Mesendoderm (in vitro differentiated cells): ENCODE measurements at places on chromosomes 1 and 21.

- DNase-seq, result peak; percentile 67
These were observed 92.1 kb upstream of the POU3F1 start for GRCh38 chr1:38138498-38139233.

DNA sequence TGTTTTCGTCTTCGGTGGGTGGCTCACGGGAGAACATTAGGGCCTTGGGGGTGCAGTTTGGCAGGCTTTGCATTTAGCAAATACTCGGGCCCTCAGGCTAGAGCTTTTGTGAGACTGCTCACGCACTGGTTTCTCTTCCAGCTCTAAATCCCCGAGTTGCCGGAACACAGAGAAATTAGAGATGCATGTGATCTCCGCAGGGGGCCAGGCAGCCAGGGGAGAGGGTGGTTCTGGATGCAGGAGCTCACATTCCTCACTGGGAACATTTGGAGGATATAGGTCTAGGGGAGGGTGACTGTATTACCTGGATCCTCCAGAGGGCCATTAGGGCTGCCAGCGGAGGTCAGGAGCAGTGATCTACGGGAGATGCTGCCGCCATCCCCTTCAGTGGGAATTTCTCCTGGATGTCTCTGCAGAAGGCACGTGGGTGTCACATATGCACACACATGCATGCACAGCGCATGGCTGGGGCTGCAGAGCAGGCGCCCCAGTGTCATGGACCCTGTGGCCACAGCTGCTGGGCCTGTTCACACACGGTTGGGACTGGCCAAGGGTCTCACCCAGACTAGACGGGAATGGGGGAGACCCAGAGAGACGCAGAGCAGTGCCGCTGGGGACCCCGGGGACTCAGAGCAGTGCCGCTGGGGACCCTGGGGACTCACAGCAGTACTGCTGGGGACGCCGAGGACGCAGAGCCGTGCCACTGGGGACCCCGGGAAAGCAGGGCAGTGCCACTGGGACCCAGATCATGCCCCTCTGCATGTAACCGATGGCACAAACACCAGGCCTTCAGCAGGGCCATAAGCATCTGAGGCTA lies 258.7 kb downstream of the CAMTA1 start:
- peak; percentile 22 for DNase-seq

DNA sequence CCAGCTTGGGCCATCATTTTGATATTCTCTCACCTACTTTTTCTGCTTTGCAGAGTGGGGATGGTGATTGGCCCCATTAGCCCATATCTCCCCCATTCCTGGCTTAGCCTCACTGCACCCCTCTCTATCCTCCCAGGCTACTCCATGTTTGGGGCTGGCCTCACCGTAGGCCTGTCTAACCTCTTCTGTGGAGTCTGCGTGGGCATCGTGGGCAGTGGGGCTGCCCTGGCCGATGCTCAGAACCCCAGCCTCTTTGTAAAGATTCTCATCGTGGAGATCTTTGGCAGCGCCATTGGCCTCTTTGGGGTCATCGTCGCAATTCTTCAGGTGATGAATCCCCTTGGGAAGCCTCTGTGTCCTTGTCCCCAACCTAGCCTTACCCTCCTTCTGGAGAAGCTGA lies 2.1 kb upstream of the B4GALT2 start:
- no peak for DNase-seq

- no peak for DNase-seq
These were observed 68.5 kb downstream of the TMEM200B start for GRCh38 chr1:29055160-29055559.

DNA sequence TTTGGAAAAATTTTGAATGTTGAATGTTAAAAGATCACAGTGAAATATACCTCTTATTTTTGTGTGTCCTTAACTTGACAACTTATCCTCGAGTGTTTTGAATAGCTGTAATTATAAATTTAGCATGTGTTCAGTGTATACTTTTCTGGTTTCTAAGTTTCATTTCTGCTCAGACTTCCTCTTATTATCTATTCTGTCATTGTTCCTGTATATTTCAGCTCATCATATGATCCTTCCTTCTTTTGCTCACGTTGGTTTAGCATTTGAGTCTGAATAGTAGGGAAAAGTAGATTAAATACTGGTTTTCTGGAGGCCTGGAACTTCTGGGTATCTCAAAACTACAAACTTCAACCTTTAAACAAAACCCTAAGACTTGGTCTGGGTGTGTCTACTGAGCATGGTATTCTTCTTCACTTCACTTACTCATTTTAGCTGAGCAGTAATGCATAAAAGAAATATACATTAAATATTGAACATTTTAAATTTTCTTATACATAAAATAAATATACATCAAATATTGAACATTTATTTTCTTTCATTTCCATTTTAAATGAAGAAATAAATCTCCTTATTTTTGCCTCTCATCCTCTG lies 3.3 kb upstream of the ATP6V1G3 start:
- DNase-seq, result no peak

DNA sequence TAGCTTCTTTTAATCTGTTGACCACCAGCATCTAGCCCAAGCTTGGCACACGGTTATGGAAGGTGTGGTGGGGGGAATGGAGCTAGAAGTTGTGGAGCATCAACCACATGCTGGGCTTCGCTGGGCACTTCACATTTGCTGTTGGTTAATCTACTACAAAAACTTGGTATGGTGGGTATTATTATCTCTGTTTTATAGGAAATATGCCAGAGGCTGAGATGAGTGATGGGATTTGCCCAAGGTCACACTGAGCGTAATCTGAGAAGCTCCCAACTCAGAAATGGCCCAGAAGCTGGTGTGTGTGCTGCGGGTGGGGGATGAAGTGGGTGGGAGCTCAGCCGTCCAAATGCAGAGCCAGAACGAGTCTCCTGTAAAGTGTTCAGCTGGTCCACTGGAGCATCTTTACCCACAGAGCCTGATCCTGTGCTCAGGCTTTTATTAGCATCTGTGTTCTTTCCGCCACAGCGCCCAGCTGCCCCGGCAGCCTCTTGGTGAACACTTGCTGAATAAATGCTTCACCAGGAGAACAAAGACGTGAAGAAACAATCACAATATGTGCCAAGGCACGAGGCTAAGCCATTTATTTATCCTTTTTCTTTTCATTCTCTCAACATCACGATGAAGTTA lies 98.6 kb upstream of the JUN start:
- DNase-seq, result no peak

DNA sequence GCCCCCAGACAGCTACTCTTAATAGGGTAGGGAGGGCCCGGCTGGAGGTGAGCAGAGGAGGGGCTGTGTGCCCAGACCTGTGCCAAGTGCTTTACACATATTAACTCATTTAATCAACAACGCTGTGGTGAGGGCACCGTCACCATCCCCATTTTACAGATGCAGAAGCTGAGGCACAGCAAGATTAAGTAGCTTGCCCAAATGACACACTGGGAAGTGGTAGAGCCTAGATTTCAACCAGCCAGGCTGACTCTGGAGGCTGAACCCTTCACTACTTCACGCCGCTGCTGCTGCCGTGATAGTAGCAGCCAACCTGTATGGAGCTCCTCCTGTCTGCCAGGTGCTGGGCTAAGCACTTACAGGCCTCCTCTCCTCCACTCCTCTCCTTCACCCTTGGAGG lies 127.2 kb downstream of the PTPRU start:
- no peak for DNase-seq

DNA sequence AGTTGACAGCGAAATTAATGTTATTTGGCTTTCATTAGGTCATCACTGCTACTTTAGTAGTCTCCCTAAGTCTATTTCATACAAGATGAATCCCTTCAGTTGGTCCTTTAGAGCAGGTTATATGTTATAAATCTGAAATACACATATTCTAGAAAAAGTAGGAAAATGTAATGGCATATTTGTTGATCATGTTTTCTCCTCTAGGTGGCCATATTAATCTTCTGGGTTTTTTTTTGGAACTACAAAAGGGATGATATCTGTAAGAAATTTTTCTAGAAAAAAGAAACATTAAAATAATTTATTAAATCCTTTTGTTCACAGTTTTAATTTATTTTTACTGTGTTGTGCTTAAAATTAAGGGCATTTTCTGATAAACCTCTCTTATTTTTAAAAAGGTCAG lies 87.9 kb downstream of the SYT14 start:
- DNase-seq, result no peak

GRCh38 chr1:117622726-117623125 lies 16.9 kb downstream of the TENT5C start:
- no peak for DNase-seq

- no peak for DNase-seq
These were observed 70.1 kb downstream of the KCNJ15 start for GRCh38 chr21:38326899-38327298.

GRCh38 chr1:228695015-228695955 lies 40.0 kb upstream of the RHOU start:
- no peak for DNase-seq

DNA sequence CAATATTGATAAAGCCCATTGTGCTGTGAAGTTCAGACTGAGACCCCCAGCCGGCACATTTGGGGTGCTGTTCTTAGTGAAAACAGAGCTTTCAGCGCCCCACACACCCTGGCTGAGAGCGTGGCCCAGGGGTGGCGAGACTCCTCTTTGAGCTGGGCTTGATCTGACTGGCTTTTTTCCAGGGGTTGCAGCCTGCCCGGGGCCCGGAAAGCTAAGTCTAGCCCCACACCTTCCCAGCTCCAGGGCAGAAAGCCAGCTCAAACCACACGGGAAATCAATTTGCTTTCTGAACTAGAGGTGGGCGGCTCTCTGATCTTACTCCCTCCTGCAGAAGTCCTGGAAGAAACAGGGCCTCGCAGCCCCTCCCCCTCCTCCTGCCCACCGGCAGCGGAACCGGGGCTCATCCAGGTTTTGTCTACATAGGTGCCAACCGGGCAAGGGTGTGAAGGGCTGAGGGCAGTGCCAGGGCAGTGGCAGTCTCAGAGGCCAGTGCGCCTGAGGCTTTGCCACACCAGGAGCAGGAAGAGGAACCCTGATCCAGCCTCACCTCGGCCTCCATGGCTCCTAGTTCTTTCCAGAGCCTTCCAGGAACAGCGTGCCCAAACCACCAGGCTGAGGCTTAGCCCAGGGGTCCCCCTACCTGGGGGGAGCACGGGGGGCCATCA lies 155.3 kb downstream of the NPHP4 start:
- no peak for DNase-seq

GRCh38 chr21:16243396-16243795 lies 513.6 kb downstream of the USP25 start:
- no peak for DNase-seq

GRCh38 chr1:84569216-84569615 lies 5.0 kb downstream of the CTBS start:
- DNase-seq, result no peak

GRCh38 chr1:22255341-22256212 lies 112.7 kb upstream of the WNT4 start:
- DNase-seq, result no peak

DNA sequence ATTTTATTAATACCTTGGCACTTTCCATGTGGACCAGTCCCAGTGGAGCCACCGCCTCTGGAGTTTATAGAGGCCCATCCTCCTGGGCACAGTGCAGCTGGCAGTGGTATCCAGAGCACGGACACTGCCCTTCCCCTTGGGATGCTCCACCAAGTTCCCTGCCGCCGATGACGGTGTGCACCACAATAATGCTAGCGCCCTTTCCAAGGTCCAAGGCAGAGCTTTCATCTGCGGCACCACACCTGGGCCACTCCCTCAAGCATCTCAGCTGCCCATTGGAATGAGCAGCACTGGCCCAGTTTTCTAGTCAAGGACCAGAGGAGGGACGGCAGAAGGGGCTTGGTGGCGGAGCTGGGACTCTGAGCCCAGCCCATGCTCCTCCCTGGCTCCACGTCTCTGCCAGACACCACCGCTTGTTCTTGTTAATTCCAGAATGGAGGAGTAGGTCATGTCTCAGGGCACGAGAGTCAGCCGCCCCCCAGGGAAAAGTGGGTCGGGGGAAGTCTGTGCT lies 24.5 kb downstream of the SIM2 start:
- no peak for DNase-seq

GRCh38 chr1:116889380-116889779 lies 20.3 kb upstream of the PTGFRN start:
- DNase-seq, result no peak

GRCh38 chr1:49050041-49050440 lies 273.4 kb upstream of the BEND5 start:
- no peak for DNase-seq

GRCh38 chr1:186195377-186195931 lies 179.6 kb downstream of the TPR start:
- DNase-seq, result no peak

DNA sequence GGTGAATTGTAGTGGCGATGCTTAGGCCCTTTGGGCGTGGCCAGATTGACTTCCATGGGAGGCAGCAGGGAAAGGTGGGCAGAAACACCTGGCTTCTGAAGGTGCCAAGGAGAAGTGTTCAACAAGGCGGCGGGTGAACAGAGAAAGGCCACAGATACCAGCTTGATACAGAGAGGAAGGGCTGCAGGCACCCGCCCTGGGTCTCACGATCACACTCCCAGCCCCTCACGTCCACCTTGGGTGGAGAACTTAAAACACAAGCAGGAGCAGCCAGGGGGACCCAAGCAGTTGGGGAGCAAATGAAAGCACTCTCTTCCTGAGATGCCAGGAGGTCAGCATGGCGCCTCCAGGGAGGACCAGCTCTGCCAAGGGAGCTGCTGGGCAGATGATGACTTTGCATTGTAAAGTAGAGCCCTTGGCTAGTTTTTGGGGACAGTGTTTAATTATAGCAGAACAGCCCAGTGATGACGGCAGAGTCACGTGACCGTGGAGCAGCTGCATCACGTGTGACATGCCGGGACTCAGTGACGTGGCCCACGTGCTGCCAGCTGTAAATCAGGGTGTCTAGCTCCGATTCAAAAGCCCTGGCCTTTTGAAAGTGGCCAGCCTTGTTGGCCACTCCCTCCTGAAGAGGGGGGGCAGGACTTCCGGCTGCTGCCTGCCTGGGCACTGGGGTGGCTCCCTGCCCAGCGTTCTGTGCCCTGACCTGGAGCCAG lies 19.0 kb downstream of the SLC37A1 start:
- DNase-seq, result no peak

DNA sequence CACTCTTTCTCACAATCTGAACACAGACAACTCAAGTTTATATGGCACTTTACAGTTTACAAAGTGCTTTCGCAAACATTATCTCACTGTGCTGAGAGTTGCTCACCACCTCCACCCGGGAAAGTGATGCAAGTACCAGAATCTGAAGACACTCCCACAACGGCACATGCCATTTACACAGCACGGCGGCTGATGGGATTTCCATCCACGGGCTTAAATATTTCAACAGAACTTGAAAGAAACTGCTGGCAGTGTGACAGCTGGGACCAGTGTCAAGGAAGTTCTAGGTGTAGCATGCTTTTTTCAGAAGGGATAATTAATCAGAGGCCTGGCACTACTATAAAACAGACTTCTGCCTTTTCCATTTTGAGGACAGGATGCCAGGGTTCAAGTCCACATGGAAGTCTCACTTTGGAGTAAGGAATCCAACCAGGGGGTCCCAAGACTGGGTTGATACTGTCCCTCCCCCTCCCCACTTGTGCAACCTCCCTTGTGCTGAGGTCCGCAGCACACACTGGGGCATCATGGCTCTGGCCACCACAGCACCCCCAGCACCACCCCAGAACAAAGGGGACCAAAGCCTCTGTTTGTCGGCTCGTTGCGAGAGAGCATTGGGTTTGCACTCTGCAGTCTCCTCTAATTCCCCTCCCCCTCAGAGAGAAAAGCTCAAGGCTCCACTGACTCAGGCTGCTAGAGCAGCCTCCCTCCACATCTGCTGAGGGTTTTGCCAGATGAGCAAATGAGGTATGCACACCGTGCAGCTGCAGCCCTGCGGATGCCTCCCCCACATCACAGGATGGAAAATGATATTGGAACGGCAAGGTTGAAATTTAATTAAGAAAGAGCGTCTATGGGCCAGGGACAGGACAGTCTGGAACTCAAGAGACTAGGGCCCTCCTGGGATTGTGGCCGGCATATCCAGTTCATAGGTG lies 154.9 kb downstream of the TGFBR3 start:
- no peak for DNase-seq

- DNase-seq, result no peak
These were observed 98.6 kb downstream of the KCNJ15 start for GRCh38 chr21:38355353-38355752.
